ENCODE measurements at places on chromosomes 16 and 17. TPM values are rescaled to one million over a fixed set of nuclear protein-coding genes. Genes with fewer than 3 reads are reported as not detected.

DNA sequence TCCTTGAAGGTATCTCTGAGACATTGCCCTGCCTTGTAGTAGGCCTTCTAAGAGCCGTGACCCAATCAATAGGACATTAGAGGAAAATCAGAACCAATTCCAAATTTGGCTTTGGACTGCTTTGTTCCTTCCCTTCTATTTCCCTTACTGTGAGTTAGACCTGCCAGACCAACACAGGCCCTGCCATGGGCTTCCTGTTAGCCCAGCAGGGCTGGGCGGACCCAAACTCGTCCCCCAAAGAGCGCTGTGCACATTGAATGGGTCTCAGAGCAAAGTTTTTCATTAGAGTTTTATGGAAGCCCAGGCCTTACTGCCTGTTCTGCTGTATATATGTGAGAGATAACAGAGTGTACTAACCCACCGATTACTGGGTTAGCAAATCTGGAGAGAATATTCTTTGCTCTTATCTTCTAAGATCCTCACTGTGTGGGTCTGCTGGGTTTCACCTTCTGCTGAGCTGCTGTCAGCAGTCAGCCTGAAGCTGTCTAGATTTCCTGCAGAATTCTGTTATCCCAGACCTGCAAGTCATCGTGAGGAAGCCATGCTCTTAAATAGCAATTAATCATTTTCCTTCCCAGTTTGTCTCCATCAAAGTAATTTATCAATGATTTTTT is 5.7 kb downstream of the ARHGAP44 start:
- DNase-seq: no peak

- DNase-seq: no peak
These were observed 185.1 kb downstream of the KIF2B start for GRCh38 chr17:54007855-54008254.

GRCh38 chr17:13460261-13461000 is 141.3 kb downstream of the HS3ST3A1 start:
- DNase-seq: no peak

- DNase-seq: no peak
These were observed 1.6 kb upstream of the DECR2 start for GRCh38 chr16:400061-400591.

Gene GLIS2
- 51.0 TPM for polyA plus RNA-seq

Gene EEF2K
- 12.6 TPM for polyA plus RNA-seq
